ENCODE measurements at places on chromosomes 6 and 20.
A peak's percentile ranks its signal among the peaks of the same experiment; 100 is the strongest.

- no peak for DNase-seq
Observed at GRCh38 chr20:4418141-4418540, 303.6 kb upstream of the PRND start.

GRCh38 chr6:17964633-17965032 is 22.8 kb downstream of the KIF13A start:
- no peak for DNase-seq

GRCh38 chr6:126015863-126016262 is 29.5 kb downstream of the TRMT11 start:
- DNase-seq: no peak

GRCh38 chr6:154937306-154938220 is 57.6 kb upstream of the TIAM2 start:
- no peak for DNase-seq

GRCh38 chr20:45993197-45993951 is 15.3 kb upstream of the MMP9 start:
- no peak for DNase-seq

GRCh38 chr20:58073945-58074856 is 154.3 kb downstream of the ANKRD60 start:
- no peak for DNase-seq

GRCh38 chr6:7703148-7703680 is 22.7 kb upstream of the BMP6 start:
- no peak for DNase-seq

DNA sequence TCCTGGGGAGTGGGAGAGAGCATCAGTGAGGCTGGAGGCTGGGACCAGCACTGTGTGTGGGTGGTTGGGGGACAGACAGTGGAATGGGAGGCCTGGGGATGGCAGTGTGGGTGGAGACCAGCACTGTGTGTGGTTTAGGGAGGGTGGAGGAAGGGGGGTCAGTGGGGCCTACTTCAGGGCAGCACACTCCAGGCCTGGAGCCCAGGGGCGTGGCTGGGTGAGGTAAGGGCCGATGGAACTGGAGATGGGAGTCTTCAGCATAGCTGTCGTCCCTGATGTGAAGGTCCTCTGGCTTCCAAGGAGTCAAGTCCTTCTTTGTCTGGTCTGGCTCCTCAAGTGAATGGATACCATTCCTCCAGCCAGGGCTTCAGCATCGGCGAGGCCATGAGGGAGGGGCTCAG is 18.6 kb downstream of the KCNK17 start:
- DNase-seq: no peak

DNA sequence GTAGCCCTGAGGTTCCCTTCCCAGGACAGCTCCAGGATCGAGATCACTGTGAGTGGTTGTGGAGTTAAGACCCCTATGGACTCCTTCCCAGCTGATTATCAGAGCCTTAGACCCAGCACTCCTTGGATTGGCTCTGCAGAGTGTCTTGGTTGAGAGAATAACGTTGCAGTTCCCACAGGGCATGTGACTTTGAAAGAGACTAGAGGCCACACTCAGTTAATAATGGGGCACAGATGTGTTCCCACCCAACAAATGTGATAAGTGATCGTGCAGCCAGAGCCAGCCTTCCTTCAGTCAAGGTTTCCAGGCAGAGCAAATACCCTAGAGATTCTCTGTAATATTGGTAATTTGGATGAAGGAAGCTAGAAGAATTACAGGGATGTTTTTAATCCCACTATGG is 5.2 kb upstream of the BTN2A2 start:
- no peak for DNase-seq

GRCh38 chr6:95365454-95365853 is 211.9 kb upstream of the MANEA start:
- no peak for DNase-seq

GRCh38 chr6:106629859-106630163 is 433 bp downstream of the QRSL1 start:
- DNase-seq: no peak

GRCh38 chr6:131117878-131118277 is 17.4 kb upstream of the AKAP7 start:
- no peak for DNase-seq

GRCh38 chr6:147859071-147859470 is 350.6 kb downstream of the SAMD5 start:
- no peak for DNase-seq

- DNase-seq: no peak
Observed at GRCh38 chr6:111926731-111927302, 53.6 kb upstream of the FYN start.

DNA sequence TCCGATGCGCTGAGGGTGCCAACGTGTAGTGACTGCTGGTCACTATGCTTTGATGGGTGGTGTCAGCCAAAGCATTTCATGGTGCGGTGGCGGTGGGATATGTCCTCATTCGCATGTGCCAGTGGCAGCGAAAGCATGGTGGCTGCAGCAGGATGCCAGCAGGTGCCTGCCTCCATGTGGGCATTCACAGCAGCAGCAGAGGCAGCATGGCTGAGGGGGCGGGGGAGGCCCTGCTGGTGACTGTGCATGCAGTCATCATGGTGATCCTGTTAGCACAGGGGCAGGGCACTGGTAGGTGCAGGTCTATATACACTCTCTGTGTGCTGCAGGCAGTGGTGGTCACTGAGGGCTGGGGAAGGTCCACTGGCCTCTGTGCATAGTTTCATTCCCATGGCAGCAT is 22.0 kb downstream of the FIG4 start:
- no peak for DNase-seq

- DNase-seq: no peak
Observed at GRCh38 chr6:14824484-14825275, 421.2 kb upstream of the JARID2 start.

GRCh38 chr20:60589623-60590022 is 631.4 kb downstream of the CDH26 start:
- peak; percentile 17 for DNase-seq

All from RPMI8226 (cell line).